NCI-H446 treated with DMSO at 0.1 percent for 48 hours (cell line): ENCODE measurements at places on chromosomes 5 and 9.

GRCh38 chr5:67873935-67874334, 341.6 kb upstream of the PIK3R1 start:
- no peak for DNase-seq

GRCh38 chr5:5198815-5199214, 58.7 kb downstream of the ADAMTS16 start:
- no peak for DNase-seq

GRCh38 chr9:89022001-89022759, 30.9 kb downstream of the S1PR3 start:
- no peak for DNase-seq

GRCh38 chr9:79237861-79238260, 333.9 kb upstream of the TLE4 start:
- no peak for DNase-seq

DNA sequence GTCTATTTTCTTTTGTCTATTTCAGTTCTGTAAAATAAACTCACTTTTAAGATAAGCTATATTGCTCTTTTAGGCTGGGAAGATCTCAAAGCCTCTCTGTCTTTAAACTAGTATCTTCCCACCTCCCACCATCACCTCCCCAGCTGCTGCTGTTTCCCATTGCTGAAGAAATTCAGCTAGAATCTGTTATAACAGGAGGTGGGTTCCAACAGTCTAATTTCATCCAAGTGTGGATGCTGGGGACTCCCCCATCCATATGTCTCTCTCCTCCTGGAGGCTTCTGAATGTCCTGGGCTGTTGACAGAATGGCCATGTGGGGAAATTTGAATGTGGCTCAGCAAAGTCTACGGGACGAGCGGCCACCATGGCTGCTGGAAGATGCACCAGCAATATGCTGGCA, 301.0 kb downstream of the RASEF start:
- DNase-seq, result no peak

DNA sequence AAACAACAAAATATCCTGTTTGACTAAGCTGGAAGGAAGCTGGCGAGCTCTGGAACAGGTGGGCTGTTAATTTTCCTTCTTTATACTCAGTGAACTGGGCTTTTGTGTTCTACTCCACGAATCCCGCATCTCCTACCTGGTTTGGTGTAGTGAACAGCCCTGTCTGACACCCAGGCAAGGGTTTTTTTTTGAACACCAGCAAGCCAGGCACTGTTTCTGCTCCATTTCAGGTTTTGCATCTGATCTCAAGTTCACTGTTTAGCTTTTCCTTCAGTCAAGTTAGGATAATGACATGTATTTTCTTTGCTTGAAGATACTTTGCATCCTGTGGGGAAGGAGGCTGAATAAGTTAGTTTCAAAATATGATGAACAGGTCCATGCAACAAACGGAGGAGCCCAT, 204.5 kb downstream of the SEMA6A start:
- DNase-seq, result no peak

DNA sequence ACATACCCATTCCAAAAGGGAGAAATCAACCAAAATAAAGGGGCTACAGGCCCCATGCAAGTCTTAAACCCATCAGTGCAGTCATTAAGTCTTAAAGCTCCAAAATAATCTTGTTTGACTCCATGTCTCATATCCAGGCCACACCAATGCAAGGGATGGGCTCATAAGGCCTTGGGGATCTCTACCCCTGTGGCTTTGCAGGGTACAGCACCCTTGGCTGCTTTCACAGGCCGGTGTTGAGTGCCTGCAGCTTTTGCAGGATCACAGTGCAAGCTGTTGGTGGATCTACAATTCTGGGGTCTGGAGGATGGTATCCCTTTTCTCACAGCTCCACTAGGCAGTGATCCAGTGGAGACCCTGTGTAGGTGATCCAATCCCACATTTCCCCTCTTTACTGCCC, 5.0 kb upstream of the SPINK14 start:
- no peak for DNase-seq

- DNase-seq, result no peak
Observed at GRCh38 chr5:73564675-73565074, 764 bp downstream of the ANKRA2 start.

DNA sequence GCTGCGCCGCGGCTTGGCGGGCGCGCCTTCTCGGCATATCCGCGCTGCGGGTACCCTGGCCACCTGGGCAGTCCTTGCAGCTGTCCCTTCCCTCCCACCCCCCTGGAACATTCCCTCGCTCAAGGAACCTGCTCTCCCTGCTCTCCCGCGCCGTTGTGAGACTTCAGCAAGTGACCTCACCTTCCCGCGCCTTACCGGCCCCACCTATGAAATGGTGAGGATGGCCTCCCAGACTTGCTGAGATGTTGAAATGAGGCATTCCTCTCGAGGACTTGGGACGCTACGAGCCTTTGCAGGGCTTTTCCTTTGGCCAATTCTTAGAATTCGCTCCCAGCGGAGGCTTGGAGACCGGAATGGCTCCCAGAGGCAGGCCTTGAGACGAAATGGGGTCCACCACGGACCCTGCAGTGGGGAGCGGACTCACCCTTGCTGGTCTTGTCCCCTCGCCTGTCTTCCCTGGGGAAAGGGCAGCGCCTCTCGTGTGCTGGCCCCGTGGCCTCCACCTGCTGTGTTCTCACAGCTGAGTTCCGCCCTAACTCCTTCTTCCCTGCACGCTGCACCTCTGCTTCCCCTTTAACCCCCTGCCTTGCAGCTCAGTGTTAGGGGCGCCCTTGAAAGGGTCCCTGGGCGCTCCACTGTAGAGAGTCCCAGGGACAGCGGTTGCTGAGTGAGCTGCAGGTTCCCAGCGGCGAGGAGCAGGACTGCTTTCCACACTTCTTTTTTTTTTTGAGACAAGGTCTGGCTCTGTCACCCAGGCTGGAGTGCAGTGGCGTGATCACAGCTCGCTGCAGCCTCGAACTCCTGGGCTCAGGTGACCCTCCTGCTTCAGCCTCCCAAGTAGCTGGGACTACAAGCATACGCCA, 907 bp downstream of the HMCN2 start:
- no peak for DNase-seq

DNA sequence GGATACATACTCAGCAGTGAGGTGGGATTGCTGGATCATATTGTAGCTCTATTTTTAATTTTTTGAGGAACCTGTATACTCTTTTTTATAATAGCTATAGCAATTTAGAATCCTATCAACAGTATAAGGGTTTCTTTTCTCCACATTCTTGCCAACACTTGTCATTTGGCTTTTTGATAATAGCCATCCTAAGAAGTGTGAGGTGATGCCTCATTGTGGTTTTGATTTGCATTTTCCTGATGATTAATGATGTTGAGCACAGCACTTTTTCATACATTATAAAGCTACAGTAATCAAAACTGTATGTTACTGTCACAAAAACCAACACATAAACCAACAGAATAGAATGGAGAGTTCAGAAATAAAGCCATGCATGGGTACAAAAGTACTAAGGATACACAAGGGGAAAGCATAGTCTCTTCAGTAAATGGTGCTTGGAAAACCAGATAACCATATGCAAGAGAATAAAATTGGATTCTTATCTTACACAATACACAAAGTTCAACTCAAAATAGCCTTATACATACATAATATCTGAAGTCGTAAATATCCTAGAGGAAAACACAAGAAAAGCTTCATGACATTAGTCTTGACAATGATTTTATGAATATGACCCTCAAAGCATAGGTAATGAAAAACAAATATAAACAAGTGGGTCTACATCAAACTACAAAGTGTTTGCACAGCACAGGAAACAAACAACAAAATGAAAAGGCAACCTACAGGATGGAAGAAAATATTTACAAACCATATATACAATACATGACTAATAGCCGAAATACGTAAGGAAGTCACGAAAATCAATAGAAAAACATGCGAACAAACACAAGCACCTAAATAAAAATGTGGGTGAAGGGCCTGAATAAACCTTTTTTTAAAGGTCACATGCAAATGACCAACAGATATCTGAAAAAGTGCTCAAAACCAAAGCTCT, 287.8 kb upstream of the DAB2 start:
- DNase-seq, result no peak

DNA sequence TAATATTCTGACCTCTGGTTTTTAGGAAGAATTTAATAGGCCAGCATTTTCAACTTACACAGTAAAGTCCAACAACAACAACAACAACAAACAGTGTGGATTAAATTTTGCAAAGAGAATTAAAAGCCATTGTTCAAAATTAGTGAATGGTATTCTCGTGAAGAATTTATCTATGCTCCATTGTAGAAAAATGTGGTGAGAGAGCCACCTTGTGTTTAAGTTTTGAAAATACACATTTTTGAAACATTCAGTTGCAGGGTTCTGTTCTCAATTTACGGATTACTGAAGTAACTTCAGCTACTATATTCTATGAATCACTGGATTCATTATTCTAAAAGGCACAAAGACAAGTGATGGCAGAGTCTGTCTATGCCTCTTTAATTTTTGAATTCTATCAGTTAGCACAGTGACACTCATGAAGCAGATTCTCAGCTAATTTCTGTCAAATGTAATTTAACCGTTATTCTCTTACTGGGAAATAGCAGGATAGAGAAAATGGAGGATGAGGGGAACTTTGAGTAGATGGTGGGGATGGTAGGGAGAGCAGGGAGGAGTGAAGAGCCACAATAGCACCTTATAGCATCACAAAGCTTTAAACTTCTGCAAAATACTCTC, 11.0 kb downstream of the CCDC152 start:
- DNase-seq, result peak; percentile 31

DNA sequence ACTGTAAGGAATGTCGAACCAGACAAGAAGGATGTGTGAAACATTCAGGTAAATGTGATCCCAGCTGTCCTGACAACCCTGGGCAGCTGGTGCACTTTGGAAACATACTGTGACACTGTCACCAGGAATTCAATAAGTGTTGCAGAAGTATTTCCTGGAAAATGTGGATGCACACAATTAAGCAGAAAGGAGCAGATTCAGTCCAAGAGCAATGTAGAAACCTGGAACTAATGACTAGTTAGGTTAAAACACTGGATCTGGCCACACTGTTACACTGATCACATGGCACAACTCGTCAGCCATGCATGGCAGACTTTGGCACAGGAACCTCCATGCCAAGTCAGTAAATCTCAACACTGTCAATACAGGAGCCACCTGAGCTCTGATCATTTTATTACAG, 109.0 kb downstream of the FAM174A start:
- no peak for DNase-seq

- DNase-seq, result no peak
Observed at GRCh38 chr5:176573564-176574296, 24.6 kb downstream of the CDHR2 start.

DNA sequence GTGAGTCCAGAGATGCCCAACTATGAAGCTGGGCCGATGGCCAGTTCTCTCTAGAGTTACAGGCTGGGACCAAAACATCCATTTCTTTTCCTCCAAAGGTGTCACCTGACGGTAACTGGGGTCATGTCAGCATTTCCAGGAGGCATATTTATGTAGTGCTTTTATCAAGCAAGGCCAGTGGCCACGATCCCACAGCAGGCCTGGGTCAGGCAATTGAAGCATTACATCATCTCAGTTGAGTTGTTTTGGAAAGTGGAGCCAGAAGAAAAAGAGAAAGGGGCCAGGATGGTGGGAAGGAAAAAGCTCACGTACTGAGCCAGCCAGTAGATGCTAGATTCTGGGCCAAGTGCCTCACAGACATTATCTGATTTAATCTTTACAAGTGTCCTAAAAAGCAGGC, 73.9 kb upstream of the BRINP1 start:
- no peak for DNase-seq

DNA sequence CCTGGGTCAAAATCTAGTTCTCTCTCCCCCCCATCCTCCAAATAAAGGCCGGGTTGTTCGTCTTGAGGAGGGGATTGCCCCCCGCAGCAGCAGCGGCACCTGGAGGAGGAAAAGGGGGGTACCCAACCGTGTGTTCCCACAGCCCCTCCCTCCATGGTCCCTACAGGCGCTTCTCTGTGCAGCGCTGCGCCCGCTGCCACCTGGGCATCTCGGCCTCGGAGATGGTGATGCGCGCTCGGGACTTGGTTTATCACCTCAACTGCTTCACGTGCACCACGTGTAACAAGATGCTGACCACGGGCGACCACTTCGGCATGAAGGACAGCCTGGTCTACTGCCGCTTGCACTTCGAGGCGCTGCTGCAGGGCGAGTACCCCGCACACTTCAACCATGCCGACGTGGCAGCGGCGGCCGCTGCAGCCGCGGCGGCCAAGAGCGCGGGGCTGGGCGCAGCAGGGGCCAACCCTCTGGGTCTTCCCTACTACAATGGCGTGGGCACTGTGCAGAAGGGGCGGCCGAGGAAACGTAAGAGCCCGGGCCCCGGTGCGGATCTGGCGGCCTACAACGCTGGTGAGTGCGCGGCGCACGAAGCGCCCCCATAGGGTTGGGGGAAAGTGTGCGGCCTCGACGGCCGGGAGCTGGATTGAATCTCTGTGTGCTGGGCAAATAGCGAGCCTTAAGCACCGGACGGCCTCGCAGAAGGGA, 3.5 kb downstream of the LHX2 start:
- DNase-seq, result no peak

GRCh38 chr5:95799191-95799835, 23.2 kb downstream of the GLRX start:
- no peak for DNase-seq

DNA sequence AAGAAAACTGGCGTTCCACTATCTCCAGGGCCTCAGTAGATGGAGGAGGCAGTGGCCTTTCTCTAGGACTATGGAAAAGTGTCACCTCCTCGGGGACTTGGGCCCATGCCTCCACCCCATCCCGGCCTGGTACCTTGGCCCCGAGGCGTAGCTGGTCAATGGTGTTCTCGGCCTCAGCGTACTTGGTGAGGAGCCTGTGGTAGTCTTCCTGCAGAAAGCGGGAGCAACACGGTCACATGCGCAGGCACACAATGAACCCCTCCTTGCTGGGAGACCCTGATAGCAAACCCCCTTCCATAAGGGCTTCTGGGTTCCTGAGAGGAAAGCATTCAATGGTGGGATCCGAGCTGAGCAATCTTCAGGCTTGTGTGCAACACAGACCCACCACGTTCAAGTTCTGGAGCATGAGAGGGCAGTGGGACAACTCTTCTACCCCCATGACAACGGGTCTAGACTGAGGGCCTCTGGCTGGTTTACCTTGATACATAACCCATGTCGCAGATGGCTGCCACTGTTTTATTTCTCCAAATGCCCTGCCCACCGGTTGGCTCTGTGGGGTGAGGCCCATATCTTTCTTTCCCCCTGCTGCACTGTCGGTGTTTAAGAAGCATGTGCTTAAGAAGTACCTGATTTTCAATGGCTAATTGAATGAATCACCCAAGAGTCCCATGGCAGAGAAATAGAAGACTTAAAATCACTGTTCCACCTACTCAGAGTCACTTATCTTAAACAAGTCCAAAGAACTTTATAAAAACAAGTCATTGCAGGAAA, 13.6 kb downstream of the AKNA start:
- DNase-seq, result no peak

- no peak for DNase-seq
Observed at GRCh38 chr9:137130176-137130755, 8.7 kb upstream of the GRIN1 start.

- DNase-seq, result no peak
Observed at GRCh38 chr5:82422751-82423181, 144.6 kb upstream of the RPS23 start.

GRCh38 chr9:132412089-132412488, 2.1 kb downstream of the CFAP77 start:
- DNase-seq, result no peak

- DNase-seq, result peak; percentile 49
Observed at GRCh38 chr9:10366171-10366779, 246.5 kb downstream of the PTPRD start.

- no peak for DNase-seq
Observed at GRCh38 chr5:80093796-80094195, 58.6 kb downstream of the THBS4 start.
